Central memory CD4-positive, alpha-beta T cell (primary cell): ENCODE measurements at places on chromosomes 16 and 17.

DNA sequence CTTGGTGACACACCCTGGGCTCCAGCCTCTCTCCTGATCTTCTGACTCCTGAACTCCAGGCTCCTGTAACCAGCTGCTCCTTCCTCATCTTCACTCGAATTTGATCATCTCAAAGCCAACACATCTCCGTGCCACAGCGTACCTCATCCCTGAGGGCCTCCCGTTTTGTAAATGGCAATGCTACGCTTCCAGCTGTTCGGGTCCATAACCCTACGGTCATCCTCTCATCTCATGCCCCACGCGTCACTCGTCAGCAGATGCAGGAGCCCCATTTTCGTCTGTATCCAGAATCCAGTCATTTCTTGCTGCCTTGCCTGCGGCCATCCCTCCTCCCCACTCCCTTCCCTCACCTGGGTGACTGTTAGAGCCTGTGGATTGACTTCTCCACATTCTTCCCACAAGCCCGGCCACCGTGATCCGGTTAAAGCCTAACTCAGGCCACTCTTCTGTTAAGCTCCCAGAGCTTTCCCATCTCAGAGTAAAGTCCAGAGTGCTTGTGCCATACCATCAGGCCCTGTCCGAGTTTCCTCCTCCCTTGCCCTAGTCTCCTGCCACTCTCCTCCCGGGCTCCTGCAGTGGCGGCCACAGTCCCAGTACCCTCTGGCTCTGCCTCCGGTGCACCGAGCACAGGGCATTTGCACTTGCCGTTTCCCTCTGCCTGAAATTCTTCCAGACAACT lies 20.3 kb upstream of the AKTIP start:
- no peak for DNase-seq

GRCh38 chr16:30656974-30657865 lies 1.0 kb upstream of the FBRS start:
- no peak for DNase-seq

- no peak for DNase-seq
These were observed 123.8 kb downstream of the DNAH3 start for GRCh38 chr16:21026846-21027245.

GRCh38 chr17:42459801-42460281 lies 1.2 kb downstream of the ATP6V0A1 start:
- DNase-seq, result peak; percentile 23

- DNase-seq, result no peak
These were observed 3.3 kb upstream of the RNF112 start for GRCh38 chr17:19407601-19408345.

DNA sequence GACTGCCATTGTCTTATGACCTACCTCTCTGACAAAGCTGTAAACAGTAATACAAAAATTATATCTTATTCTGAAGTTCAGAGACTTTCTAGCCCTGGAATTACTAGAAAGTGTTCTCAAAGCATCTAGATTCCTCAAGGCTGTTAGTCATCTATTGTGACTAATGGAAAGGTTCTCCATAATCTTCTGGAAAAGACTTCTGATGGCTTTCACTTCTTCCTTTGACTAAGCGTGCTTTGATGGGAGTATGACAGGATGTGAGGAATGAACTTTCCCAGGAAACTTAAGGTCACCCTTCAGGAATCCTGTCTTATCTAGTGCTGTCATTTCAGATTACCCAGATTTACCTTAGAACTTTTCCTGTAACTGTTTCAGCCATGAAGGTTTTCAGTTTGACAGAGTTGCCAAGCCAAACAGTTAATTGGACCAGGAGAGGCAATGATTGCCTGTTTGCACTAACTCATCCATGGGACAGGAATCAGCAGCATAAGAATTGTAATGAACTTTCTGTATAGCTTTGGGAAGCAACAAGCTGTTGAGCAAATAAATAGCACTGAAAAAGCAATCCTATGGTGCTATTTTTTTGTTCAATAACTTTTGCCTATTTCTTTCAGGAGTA lies 43.5 kb downstream of the AP2B1 start:
- DNase-seq, result no peak

- DNase-seq, result no peak
These were observed 33.1 kb downstream of the N4BP1 start for GRCh38 chr16:48576927-48577326.

GRCh38 chr17:45269912-45270311 lies 8.0 kb upstream of the SPATA32 start:
- DNase-seq, result no peak

GRCh38 chr16:3915426-3916260 lies 35.1 kb upstream of the CREBBP start:
- no peak for DNase-seq
